ENCODE measurements at places on chromosomes 2 and 18.

GRCh38 chr2:118813111-118813510, 34.3 kb downstream of the EN1 start:
- no peak for DNase-seq

DNA sequence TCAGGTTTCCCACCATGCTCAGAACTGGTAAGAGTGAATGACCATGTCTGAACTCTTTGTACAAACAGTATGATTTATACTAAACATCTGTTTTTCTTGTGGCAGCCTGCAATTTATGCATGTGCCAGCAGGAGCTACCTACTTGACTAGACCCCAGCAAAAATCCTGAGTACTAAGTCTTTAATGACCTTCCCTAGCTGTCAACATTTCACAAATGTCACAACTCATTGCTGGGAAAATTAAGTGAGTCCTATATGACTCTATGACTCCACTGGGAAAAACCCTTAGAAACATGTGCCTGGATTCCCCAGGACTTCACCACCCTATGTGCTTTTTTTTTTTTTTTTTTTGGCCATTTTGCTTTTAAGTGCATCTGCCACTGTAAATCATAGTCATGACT, 1225.8 kb downstream of the SUCLG1 start:
- peak; percentile 25 for DNase-seq

GRCh38 chr2:212640428-212640827, 101.8 kb upstream of the ERBB4 start:
- no peak for DNase-seq

DNA sequence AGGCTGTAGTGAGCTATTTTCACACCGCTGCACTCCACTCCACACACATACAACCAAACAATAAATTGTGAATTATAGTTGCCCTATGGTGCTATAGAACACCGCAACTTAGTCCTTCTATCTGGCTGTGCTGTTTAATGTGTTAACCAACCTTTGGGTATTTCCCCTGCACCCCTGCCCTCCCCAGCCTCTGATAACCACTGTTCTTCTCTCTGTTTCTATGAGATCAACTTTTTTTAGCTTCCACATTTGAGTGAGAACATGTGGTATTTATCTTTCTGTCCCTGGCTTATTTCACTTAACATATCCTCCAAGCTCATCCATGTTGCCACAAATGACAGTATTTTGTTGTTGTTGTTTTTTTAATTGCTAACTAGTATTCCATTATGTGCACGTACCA, 32.5 kb downstream of the TET3 start:
- no peak for DNase-seq

GRCh38 chr2:120369250-120369649, 23.3 kb downstream of the INHBB start:
- DNase-seq = no peak

DNA sequence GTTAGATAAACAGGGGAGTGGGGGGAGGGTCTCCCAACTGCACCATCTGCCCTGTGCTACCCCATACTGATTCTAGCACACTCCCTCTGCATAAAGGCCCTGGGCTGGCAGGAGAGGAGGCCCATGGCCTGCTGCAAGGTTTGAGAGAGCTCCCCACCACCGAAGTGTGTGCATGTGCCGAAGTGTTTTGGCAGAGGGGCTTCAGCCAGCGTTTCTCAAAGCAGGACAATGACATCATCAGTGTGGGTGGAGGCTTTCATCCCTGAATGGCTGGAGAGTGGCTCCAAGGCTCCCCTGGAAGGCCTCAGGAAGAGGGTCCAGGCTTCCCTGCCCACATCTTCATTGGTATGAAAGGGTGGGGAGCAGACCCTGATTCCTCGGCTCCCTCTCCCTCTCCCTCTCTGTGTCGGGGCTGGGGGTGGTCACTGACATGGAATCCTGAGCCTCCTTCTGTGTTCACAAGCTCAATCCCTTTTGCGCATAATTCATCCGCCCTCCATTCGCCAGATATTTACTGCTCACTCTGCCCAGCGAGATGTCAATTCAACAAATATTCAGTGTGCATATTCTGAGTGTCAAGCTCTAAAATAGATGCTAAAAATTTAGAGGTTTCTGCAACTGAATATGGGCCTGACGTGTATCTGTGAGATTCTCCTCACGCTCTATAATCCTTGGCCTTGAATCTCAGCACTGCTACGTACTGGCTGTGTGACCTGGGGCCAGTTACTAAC, 122.1 kb downstream of the CELF4 start:
- DNase-seq = no peak

GRCh38 chr18:27921904-27922751, 254.8 kb downstream of the CDH2 start:
- DNase-seq = peak; percentile 96

GRCh38 chr18:28359176-28359575, 182.2 kb upstream of the CDH2 start:
- no peak for DNase-seq

GRCh38 chr2:43102366-43103092, 123.9 kb downstream of the ZFP36L2 start:
- no peak for DNase-seq

GRCh38 chr18:686339-687111, 25.9 kb downstream of the ENOSF1 start:
- no peak for DNase-seq

DNA sequence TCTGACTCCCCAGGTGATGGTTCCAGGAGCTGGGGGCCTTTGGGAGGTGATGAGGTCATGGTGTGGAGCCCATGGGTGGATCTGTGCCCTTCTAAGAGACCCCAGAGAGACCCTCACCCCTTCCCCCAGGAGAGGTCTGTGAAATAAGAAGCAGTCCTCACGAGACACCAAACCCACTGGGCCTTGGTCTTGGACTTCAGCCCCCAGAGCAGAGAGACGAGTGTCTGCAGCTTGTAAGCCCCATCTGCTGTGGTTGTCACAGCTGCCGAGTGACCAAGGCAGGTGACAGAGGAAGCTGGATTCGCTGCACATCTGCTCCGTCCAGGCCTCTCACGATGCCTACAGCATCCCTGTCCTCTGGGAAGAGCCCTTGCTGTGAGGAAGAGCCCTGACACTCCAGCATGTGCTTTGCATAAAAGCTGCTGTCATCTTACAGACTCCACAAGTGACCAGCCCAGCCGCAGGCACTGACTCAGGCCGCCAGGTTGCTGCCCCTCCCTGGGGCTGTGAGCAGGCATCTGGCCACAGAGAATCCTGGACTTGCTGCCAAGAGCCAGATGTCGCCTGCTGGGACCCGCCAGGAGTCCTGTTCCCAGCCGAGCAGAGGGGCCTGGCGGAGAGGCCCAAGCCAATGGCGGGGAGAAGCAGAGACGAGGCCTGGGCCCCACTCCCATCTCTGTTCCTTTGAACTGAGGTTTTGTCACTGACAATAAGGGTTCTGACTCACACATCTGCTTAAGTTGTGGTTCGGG, 150.8 kb downstream of the PXDN start:
- peak; percentile 85 for DNase-seq

All from fibroblast of skin of abdomen (primary cell).